ENCODE measurements at places on chromosomes 5 and 9.

DNA sequence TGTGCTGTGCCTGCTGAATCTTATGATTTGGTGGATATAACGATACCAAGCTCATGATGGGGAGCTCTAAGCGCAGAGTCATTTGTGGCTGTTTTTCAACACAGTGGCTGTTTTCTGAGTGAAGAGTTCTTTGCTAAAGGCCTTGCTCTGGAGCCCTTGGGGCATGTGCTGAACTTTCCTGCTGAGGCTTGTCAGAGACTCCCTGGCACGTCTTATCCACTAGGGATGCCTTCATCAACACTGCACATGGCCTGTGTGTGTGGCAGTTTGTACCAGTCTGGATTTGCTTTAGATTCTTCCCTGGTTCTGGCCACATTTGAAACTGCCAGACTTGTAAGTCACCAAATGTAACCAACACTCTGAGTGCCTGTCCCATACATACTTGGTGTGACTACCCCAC lies 188.2 kb downstream of the DMRT2 start:
- no peak for DNase-seq

- no peak for DNase-seq
Observed at GRCh38 chr9:110908894-110909293, 129.4 kb downstream of the LPAR1 start.

DNA sequence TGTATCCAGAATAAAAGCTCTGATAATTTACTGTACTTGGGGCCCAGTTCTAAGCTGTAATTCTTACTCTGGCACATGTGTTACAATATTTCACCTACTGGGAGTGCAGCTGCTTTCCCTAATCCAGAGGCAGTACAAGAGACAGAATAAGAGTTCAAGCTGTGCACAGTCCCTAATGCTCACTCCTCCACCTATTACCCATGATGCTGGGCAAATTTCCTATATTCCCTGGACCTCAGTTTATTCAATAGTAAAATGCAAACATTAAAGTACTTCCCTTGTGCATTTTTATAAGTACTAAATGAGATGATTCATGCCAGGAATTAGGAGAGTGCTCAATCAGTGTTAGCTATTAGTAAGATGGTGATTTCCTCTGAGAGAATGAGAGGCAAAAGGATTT lies 28.0 kb upstream of the TAF11L2 start:
- DNase-seq, result no peak

DNA sequence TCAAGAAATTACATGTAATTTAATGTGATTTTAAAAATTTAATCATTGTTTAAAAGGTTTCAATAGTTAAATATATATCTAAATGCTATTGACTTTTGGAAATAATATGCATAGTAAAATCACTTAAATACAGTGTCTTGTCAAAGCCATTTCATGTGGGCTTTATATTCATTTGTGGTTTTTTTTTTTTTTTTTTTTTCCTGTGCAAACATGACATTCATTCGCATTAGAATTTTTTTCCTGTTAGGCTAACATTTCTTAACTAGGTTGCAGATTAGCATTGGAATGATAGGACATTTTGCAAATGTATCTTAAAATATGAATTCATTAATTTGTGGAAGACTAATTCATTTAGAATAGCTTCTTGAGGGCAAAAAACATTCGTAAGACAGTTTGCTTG lies 149.8 kb downstream of the PBX3 start:
- no peak for DNase-seq

- DNase-seq, result no peak
Observed at GRCh38 chr5:97297704-97298091, 114.7 kb upstream of the RIOK2 start.

DNA sequence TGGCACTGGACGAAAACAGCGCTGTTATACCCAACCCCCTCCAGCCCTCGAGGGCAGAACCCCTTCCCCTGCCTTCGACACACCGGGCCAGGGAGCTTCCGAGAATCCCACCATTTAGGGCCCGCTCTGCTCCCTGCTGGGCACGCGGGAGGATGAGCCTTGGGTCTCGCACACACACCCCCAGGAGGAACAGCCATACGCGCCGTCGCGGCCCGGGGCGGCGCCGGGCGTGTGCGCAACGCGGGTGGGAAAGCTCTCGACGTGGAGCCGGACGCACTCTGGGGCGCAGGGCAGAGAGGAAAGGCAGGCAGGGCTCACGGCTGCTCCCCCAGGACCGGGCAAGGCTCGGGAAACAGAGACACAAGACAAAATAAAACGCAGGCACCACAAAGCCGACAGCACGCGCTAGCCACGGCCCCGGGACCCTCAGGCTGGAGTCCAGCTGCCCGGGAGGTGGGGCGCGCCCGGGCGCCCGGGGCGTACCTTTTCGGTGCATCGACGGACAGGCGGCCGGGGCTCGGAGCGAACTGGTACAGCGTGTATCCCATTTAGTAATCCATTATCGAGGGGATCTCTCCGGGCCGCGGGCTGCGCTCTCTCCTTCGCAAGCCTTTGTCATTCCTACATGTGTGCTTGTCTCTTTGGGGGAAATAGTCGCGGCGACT lies 789 bp downstream of the SEMA6A start:
- no peak for DNase-seq

- DNase-seq, result no peak
Observed at GRCh38 chr5:91478096-91478495, 95.0 kb upstream of the ARRDC3 start.

DNA sequence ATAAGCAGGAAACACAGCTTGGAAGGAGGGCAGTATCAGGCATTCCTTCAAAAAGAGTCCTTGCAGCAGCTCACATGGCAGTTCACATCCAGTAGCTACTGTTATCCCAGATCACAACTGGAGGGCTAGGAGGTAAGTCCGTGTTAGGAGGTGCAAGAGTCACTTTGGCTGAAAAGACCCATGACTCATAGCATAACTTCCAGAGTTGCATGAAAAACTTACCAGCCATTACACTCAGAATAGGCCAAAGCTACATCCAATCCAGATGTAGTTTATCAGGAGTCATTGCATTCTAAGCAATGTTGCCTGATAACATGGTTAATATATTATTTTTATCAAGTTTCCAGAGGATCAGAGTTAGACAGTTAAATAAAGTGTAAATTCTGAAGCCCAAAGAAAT lies 1126.4 kb upstream of the SEMA6A start:
- DNase-seq, result no peak

- DNase-seq, result no peak
Observed at GRCh38 chr5:172858511-172858989, 24.5 kb downstream of the ERGIC1 start.

DNA sequence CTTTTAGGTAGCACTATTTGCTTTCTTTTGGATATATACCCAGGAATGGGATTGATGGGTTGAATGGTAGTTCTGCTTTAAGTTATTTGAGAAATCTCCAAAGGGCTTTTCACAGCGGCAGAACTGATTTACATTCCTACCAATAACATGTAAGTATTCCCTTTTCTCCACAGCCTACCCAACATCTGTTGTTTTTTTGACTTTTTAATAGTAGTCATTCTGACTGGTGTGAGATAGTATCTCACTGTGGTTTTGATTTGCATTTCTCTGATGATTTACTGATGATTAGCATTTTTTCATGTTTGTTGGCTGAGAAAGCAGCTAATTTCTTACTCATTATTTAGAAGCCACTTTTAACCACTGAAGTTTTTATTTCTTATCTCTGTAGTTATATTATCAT lies 221.1 kb upstream of the ACTBL2 start:
- DNase-seq, result no peak

GRCh38 chr5:78591138-78591612 lies 57.4 kb downstream of the LHFPL2 start:
- DNase-seq, result no peak

DNA sequence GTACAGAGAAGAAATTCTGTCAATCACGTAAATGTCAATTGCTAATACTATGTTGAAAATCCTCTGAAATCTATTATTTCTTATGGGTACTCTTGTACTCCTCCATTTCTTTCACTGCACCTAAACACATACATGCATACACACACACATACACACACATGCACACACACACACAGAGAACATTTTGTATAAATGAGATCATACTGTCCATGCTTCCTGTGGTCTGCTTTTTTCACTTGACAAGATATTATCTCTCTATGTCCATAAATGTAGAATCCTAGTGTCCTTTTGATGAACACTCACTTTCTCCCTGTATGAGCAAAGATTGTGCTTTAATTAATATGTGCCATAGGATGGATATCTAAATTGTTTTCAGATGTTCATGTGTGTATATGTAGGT lies 32.7 kb upstream of the TLR4 start:
- no peak for DNase-seq

DNA sequence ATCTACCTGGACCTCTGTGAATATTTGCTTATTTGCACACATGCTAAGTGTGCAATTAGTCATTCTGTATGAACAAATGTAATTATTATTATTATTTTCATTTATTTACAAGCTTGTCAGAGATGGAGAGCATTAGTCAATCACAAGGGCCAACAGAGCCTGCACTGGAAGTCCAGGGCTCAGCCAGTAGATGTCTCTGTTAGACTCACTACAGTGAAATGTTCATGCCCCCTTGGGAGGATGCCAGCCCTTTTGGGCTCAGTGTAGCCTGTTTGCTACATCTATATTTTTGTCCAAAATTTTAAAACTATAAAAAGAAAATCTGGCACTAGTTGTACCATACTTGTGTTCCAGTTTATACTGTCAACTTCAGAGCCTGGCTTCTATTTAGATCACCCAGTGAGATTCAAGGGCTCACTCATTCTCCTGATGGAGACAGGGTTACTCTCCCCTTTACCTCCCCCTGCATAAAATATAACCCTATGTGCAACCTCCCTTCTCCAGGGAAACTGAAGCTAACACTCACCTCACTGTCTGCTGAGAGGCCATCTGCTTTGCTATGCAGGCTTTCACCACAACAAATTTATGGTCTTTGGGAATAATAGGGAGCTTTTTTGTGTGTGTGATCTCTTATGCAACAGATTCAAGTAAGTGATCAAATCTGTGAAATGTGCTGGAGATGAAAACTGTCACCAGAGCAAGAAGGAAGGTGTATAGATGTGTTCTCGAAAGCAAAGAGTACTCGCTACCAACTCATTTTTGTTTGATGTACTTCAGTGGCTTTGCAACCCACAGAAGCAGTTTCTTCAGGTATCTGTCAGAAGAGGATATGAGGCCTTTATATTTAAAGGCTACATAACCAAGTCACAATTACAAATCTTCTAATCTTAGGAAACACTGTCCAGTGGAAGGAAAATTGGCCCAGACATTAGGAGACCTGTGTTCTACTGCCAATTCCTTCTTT lies 99.9 kb upstream of the TLE4 start:
- no peak for DNase-seq

DNA sequence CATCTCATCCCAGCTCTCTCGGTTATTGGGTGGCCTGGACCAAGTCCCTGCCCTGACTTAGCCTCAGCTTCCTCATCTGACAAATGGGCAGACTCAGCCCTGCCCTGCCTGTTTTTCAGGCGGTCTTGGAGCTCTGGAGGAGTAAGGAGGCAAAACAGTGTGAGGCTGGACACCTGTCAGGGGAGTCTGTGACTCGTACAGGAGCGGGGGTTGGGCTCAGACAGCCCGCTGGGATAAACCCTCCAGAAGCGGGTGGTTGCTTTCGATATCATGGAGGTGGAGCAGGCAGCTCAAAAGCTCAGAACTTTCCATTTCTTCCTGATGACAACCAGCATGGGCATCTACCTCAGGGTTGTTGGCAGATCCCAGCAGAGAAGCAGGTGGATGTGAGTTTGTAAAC lies 72.9 kb upstream of the GGTA1 start:
- DNase-seq, result no peak

- DNase-seq, result no peak
Observed at GRCh38 chr9:16090907-16091629, 538.2 kb downstream of the CCDC171 start.
